ENCODE measurements at places on chromosomes 6 and 20. TPM values are rescaled to one million over a fixed set of nuclear protein-coding genes. Genes with fewer than 3 reads are reported as not detected.
A peak's percentile ranks its signal among the peaks of the same experiment; 100 is the strongest.

Gene FAM162B
- not detected for total RNA-seq

Gene BPI
- total RNA-seq, result not detected

Gene EYS
- total RNA-seq, result not detected

Gene PSMB1
- total RNA-seq, result 245 TPM

DNA sequence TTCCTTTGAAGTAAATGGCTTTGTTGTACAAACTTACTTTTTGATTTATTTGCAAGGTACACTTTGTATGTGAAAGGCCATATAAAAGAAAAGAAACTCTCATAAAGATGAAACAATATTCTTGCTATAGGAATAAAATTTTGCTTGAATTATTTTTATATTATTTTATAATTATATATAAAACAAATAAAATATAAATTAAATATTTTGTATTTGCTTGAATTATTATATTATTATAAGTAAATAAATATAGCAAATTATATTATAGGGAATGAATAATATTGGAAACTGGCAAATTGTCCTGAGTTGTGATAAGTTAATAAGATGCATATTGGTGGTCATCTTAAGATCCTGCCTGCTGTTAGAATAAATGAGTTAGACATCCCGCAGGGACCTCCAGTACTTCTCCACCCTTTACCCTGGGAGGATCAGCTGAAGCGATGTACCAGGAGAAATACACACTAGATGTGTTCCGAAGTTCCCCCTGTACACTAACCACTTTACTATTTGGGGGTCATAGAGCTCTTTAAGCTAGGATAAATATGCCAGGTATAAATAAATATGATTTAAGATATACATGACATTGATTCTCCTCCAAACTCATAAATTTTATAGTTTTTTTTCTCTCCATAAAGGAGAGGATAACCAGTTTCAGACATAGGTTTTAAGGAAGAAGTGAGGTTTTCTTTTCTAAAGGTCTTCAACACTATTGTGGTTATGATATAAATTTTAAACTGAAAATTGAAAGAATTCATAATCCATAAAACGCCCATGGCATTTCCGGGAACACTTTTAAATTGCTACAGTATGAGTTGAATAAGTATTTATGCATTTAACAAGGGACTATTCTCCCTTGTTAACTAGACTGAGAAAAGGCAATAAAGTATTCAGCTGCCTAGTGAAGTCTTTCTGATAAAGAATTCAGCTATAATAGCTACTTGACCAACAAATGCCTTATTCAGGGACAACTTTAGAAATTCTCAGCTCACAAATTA is 486.3 kb upstream of the MARCKS start:
- no peak overlapping the region for H3K27ac ChIP-seq
- DNase-seq, result no peak
- no peaks in the 10 kb centered on the region for H3K36me3 ChIP-seq
- H3K4me3 ChIP-seq, result no peak overlapping the region
- no peaks in the 10 kb centered on the region for H3K4me1 ChIP-seq

DNA sequence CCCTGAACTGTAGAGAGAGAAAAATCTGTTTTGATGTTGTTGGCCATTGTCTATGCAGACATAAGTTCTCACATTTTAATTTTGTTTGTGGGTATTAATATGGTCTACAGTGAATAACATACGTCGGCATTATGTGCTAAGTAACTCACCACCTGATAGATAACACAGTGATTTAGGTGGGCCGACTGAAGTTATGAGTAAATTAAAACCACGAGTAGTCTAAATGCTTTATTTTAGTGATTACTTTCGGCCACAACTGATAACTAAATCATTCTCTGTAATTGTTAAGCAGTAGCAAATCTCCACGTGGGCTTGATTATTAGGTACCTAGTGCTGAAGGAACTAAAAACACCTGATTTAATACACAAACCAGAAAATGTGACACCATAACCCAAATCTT is 1.1 kb downstream of the DOP1A start:
- H3K4me1 ChIP-seq, result peaks cover 45% of the 10 kb centered on the region
- H3K4me3 ChIP-seq, result peak overlapping the region; percentile 88
- no peak for DNase-seq
- no peaks in the 10 kb centered on the region for H3K27me3 ChIP-seq

DNA sequence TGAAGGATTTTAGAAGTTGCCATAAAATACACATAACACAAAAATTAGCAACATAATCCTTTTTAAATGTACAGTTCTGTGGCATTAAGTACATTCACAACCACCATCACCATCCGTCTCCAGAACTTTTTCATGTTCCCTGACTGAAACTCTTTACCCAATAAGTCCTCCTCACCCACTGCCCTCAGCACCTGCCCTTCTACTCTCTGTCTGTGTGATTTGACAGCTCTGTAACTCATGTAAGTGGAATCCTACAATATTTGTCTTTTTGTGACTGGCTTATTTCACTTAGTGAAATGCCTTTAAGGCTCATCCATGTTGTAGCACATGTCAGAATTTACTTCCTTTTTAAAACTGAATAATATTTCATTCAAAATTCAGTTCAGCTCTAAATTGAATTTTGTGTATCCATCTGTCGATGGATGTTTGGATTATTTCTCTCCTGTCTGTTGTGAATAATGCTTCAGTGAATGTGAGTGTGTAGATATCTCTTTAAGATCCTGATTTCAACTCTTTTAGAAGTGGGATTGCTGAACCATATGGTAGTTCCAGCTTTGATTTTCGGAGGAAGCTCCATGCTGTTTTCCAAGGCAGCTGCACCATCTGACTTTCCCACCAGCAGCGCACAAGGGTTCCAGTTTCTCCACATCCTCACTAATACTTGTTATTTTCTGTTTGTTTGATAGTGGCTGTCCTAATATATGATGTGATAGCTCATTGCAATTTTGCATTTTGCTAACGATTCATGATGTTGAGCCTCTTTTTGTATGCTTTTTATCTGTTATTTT is 4.2 kb downstream of the ENTPD6 start:
- no peak overlapping the region for H3K27ac ChIP-seq
- no peak for DNase-seq
- H3K4me3 ChIP-seq, result no peak overlapping the region
- H3K36me3 ChIP-seq, result peaks cover 4% of the 10 kb centered on the region
- no peaks in the 10 kb centered on the region for H3K27me3 ChIP-seq
